CD8-positive, alpha-beta T cell (primary cell): ENCODE measurements at places on chromosomes 6 and 20.

DNA sequence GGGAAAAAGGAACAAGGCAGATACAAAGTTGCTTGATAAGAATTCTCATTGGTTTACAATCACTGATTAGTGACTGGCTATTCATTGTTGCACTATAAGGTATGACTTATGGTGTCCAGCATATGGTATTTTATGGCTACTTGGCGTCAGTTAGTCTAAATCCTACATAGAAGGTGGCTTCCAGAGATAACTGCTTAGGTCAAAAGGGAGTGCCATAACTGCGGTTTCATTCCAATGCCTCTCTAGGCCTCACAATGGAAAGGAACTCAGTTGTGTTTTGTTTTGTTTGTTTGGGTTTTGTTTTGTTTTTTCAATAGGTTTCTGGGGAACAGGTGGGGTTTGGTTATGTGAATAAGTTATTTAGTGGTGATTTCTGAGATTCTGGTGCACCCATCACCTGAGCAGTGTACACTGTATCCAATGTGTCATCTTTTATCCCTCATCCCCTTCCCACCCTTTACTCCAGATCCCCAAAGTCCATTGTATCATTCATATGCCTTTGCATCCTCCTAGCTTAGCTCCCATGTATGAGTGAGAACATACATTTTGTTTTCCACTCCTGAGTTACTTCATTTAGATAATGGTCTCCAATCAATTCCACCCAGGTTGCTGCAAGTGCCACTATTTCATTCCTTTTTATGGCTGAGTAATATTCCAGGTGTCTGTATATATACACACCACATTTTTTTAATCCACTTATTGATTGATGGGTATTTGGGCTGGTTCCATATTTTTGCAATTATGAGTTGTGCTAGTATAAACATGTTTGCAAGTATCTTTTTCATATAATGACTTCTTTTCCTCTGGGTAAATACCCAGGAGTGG is 7.0 kb downstream of the GOPC start:
- DNase-seq = no peak

GRCh38 chr20:8749986-8750385 is 318.9 kb upstream of the PLCB4 start:
- DNase-seq = no peak

- no peak for DNase-seq
These were observed 11.9 kb upstream of the SIRPD start for GRCh38 chr20:1569415-1569881.

DNA sequence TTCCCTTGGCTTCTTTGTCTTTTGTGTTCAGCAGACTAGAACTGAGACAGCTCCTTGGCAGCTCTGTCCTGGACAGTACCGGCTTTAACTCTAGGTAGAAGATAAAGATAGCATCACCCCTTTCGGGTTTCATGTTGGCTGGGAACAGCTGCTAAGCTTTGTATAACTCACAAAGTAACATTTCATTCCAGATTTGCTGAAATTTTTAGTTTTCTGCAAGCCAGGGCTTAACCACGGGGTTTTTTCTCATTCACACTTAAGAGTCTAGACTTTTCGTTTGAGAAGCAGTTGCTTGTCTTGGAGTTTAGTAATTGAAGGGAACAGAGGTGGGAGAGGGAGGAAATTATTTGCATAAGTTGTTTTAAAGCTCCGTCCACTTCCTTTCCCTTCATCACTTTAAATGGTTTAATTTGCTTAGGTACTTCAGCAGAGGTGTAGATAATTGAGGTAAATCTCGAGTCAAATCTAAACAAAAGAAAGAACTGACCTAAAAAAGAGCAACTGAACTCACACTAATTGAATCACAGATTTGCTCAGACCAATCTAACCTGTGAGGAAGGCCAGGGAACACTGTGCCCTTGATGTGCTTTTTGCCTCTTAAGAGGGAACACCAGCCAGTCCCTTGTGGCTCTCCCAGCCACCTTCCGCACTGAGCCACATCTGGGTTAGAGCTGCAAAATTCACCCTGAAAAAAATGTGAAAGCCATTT is 48.3 kb downstream of the RREB1 start:
- DNase-seq = no peak

GRCh38 chr6:37302086-37302686 is 44.2 kb upstream of the TMEM217 start:
- DNase-seq = no peak

DNA sequence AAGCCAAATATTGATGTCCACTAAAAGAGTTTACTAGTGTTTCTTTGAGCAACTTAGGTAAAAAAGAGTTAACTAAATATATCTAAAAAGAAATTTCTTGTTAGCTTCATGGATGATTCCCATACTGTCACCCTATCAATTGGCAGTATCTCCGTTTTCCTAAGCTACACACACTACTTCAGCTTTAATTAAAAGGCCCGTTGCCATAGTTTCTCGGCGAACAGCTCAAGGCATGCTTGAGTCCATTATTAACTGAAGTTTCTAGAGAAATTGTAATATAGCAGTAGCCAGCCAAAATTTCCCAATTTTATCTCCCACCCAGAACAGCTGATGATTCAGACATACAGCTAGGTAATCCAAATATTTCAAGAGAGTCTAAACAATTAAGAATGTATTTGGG is 20.0 kb upstream of the BEND6 start:
- DNase-seq = no peak

GRCh38 chr20:62291251-62292066 is 11.3 kb upstream of the ADRM1 start:
- no peak for DNase-seq

GRCh38 chr20:23092384-23092756 is 6.2 kb upstream of the CD93 start:
- no peak for DNase-seq

GRCh38 chr6:170201361-170201760 is 89.5 kb downstream of the DLL1 start:
- no peak for DNase-seq

GRCh38 chr20:5353624-5354496 is 37.1 kb upstream of the PROKR2 start:
- no peak for DNase-seq

- DNase-seq = no peak
These were observed 69.2 kb upstream of the SIRPA start for GRCh38 chr20:1825938-1826445.

GRCh38 chr20:53918949-53919361 is 151.4 kb downstream of the BCAS1 start:
- DNase-seq = no peak

GRCh38 chr6:21404577-21404976 is 189.0 kb upstream of the SOX4 start:
- no peak for DNase-seq

GRCh38 chr20:22684072-22684762 is 99.8 kb upstream of the FOXA2 start:
- DNase-seq = no peak

- no peak for DNase-seq
These were observed 17.6 kb downstream of the TRDN start for GRCh38 chr6:123619156-123619555.
